ENCODE measurements at places on chromosomes 12 and 14.

DNA sequence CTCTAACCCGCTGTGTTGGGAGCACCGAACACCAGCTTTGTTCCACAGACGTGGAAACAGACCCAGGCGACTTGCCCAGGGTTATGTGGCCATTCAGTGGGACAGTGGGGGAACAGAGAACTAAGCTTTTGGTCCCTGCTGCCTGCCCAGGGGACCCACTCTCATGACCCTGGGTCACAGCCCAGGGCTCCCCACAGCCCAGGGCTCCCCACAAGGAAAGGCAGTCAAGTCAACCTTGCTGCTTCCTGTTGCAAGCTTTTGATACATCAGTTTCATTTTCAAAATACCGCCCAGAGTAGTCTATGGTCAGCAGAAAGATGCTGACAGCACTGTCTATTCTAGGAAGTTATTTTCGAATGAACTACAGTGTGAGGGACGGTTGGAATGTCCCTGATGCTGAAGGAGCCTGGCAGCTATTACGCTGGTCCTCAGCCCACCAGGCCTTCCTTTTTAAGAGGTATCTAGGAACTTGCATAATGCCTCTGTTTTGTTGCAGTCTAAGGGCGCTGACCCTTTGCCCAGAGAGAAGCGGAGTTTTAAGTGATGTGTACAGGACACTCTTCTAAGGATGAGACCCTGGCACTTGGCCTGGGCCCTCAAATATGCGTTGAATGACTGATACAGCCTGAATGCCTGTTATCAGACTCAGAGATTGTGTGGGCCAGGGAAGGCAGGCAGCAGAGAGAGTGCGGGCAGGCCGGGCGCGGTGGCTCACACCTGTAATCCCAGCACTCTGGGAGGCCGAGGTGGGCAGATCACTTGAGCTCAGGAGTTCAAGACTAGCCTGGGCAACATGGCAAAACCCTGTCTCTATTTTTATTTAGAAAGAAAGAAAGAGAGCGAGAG, 12.6 kb upstream of the TTC7B start:
- DNase-seq, result no peak

- DNase-seq, result no peak
These were observed 16.5 kb downstream of the BDKRB2 start for GRCh38 chr14:96221109-96221650.

DNA sequence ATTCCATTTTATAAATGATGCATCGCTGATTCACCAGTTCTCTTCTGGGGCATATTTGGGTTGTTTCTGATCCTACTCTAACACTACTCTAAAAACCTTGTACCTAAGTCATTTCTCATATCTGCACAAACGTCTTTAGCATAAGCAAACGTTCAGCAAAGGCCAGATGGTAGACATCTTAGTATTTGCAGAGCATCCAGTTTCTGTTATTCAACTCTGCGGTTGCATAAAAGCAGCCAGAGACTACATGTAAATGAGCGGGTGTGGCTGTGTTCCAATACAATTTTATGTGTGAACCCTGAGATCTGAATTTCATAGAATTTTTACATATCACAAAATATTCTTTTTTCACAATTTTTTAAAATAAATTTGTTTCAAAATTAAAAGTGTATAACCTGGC, 22.8 kb upstream of the MMP17 start:
- DNase-seq, result no peak

GRCh38 chr12:26028953-26029735, 70.7 kb downstream of the RASSF8 start:
- DNase-seq, result peak; percentile 27

- no peak for DNase-seq
These were observed 34.7 kb downstream of the GPR19 start for GRCh38 chr12:12661086-12661856.

- DNase-seq, result no peak
These were observed 34.2 kb downstream of the PCNX4 start for GRCh38 chr14:60125918-60126317.

GRCh38 chr12:89038831-89039512, 313.3 kb downstream of the DUSP6 start:
- DNase-seq, result no peak

DNA sequence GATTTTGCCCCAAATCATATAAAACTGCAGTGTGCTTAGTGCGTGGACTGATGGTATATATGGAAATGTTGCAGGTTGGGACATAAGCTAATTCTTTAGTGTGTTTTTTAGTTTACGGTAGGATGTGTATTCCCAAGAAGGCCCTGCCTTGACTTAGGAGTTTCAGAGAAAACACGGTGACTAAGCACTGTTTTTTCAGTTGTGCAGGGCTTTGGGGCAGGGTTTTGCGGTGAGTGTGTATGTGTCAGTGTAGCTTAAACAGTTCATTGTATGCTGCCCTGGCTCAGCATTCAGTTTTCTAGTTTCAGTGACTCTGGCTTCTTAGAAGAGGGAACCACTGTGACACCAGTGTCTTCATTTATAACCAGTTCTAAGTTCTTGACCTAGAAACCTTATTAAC, 101.2 kb downstream of the AKAP6 start:
- no peak for DNase-seq

DNA sequence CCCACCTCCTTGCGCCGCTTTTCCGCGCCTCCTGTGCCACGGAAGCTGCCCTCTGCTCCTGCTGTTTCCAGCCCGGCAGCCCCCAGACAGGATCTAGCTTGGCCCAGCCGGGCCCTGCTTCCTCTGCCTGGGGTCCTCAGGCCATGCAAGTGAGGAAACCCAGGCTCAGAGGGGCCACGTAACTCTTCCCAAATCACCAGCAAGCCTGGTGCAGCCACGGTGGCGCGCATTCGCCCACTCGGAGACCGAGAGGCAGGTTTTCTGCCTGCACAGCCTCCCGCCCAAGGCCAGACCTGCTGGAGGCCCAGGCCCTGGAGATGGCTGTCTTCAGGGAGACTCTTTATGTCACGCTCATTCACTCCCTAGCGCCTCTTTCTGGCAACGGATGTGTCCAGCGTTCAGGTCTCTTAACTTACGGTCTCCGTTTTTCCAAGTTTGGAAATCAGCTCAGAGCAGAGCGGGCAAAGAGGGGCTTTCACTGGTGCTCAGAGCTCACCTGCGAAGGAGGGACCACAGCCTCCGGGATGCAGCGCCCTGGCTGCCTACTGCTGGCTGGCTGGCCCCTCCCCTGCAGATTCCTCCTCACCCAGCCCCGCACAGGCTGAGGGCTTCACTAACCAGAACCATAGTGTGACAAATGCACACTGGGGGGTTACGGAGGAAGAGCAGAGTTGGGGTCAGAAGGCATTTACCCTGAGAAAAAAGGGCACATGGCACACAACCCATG, 20.6 kb upstream of the CEP170B start:
- peak; percentile 78 for DNase-seq

GRCh38 chr14:49881350-49882001, 11.4 kb upstream of the ARF6 start:
- no peak for DNase-seq

DNA sequence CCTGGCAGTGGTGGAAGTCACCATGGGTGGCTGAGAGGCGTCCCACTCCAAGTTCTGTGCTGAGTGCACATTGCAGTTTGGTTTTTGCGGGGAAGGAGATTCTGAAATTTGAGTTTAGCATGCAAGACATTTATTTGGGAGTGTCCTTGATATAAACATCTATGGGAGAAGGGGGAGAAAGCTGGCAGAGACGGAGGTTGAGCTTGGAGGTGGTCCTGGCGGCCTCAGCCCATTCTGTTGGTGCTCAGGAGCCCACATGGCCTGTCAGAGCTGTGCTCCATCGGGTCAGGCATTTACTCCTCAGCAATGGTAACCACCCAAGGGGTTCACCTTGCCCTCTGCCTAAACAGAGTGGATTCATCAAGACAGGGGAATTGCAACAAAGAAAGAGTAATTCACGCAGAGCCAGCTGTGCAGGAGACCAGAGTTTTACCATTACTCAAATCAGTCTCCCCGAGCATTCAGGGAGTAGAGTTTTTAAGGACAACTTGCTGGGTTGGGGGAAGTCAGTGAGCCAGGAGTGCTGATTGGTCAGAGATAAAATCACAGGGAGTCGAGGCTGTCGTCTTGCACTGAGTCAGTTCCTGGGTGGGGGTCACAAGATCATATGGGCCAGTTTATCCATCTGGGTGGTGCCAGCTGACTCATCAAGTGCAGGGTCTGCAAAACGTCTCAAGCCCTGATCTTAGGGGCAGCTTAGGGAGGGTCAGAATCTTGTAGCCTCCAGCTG, 323.3 kb upstream of the TMEM132C start:
- DNase-seq, result no peak

DNA sequence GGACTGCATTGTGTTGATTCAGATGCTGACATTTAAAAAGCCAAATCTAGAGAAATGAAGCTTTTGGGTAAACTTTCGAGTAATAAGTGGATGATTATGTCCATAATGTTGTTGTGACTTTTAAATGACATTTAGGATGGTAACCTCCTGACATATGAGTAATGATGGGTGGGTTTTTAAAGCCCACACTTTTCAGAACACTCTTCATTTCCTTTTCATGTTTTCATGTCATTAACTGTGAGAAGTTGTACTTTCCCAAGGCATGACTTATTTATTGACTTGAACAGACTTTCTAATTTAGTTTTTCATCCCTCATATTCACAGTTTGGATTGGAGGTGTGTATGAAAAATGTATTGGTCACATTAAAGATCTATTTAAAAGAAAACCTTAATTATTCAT, 35.5 kb downstream of the RGS6 start:
- DNase-seq, result no peak

DNA sequence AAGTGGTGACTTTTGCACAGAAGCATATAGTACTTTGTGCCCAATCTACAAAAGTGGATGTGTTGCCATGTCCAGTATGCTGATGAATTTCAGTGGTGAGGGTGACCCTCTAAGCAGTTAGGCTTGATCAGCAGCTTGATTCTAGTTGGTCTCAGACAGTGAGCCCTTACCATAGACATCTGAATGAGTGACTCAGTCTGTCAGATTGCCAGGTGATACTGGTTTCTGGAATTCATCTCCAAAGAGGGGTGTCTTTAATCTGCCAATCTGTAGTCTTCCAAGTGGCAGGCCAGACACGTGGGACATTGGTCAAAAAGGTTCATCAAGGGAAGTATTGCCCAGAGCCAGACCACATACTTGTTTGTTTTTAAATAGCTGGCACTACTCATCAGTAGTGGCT, 187.4 kb upstream of the SLC16A7 start:
- no peak for DNase-seq

GRCh38 chr14:23694085-23694948, 58.2 kb downstream of the DHRS2 start:
- peak; percentile 11 for DNase-seq

- DNase-seq, result no peak
These were observed 210.4 kb downstream of the CHST11 start for GRCh38 chr12:104667139-104667538.

- no peak for DNase-seq
These were observed 49.1 kb downstream of the PTGER2 start for GRCh38 chr14:52363041-52363704.

DNA sequence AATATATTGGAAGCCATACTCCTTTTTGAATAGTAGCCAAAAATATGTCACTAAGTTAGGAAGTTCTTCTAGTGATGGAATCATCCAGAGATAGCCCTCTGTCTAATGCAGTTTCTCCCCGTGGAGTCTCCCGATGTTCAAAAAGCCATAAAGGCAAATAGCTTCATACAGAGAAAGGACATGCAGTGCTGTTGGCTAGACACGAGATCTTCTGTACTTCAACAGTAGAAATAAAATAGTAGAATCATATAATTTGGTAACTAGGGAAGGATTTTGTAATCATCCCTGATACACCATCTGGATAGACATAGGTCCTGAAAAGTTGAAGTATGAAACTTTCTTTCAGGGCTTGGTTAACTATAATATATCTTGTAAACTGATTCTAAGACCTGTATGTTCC, 27.6 kb downstream of the LRFN5 start:
- no peak for DNase-seq

- no peak for DNase-seq
These were observed 117.3 kb downstream of the BTG1 start for GRCh38 chr12:92028441-92028709.

DNA sequence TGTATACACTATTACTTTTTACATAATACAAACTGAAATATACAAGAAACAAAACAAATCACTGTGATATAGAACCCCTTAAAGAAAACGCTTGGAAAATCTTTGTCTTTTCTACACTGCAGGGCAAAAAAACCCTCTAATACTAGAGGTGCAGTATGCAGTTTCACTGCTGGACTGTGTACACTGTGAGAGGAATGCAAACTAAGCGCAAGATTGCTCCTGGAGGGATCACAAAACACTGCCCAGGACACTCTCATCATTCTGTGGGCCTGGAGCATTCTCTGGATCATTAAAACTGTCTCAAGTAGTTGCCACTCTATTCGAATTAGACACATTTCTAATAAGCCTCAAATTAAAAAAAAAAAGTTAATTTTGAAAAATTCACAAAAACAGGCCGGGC, 217.6 kb downstream of the MED13L start:
- no peak for DNase-seq

GRCh38 chr14:50037852-50038251, 78.5 kb downstream of the VCPKMT start:
- no peak for DNase-seq

DNA sequence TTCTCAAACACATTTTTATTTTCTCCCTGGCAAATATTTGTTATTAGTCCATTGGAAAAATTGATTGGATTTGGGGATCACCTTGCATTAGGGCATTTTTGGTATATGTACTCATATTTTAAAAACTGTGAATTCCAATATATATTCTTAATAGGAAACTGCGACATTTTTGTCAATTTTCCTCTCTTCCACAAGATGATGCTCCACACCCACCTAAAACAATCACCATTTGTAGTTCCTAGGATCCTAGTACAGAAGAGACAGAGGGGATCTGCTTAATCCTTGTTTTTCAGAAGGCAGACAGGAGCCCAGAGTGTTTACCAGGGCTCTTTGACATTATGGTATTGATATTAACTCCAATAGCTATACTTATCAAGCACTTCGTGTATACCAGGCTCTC, 22.8 kb upstream of the OASL start:
- DNase-seq, result no peak

- peak; percentile 95 for DNase-seq
These were observed 52.2 kb downstream of the KRT80 start for GRCh38 chr12:52139579-52140062.

DNA sequence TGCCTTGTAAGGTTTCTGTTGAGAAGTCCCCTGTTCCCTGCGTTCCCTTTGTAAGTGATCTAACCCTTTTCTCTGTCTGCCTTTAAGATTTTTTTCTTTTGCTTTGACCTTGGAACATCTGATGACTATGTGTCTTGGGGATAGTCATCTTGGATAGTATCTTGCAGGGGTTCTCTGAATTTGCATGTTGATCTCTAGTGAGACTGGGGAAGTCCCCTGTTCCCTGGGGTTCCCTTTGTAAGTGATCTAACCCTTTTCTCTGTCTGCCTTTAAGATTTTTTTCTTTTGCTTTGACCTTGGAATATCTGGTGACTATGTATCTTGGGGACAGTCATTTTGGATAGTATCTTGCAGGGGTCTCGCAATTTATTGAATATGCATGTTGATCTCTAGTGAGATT, 38.2 kb upstream of the TMX1 start:
- no peak for DNase-seq

All from H7 (cell line).